ENCODE measurements at places on chromosomes 16 and 17.

GRCh38 chr16:52069866-52070265 lies 477.1 kb downstream of the TOX3 start:
- DNase-seq, result no peak

DNA sequence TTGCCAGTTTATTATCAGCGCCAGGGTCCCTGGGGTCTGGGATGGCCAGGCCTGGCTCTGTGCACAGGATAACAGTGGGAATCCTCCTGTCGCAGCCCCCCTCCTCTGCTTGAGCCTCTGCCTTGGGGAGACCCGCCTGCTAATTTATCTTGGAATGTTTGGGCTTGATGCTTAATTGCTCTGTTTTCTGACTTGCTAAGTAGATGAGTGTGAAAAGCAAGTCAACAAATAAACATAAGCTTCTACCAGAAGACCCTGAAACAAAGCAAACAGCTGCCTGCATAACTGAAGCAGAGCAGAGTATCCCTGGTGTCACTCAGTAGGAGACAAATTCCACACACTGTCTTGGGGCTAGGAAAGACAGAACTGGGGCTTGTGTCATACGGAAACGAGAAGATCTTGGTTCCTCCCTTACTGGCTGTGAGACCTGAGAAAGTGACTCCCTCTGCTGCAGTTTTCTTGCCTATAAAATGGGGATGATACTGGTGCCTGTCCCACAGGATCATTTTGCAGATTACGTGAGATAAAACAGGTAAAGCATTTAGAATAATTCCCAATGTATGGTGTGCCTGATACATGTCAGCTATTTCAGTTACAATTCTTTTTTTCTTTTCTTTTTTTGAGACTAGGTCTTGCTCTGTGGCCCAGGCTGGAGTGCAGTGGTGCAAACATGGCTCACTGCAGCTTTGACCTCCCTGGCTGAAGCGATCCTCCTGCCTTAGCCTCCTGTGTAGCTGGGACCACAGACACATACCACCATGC lies 44.8 kb upstream of the IRX3 start:
- no peak for DNase-seq

- no peak for DNase-seq
These were observed 33.9 kb downstream of the CMTM4 start for GRCh38 chr16:66662445-66663194.

DNA sequence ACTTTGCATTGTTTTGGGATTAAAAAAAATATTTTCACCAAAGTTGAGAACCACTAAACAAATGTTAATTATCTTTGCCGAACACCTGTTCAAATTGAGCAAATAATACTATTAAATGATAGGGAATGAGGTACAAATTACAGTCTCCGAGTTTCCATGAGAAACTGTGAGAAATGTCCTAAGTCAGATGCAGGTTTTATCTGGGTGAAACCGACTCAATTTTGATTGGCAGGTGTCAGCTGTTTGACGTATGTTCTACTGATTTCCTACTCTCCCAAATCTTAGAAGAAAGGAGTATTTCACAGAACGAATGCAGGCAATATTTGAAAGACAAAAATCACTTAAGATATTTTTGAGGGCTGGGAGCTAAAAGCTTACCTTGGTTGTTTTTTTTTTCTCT lies 622.0 kb upstream of the GOT2 start:
- no peak for DNase-seq

DNA sequence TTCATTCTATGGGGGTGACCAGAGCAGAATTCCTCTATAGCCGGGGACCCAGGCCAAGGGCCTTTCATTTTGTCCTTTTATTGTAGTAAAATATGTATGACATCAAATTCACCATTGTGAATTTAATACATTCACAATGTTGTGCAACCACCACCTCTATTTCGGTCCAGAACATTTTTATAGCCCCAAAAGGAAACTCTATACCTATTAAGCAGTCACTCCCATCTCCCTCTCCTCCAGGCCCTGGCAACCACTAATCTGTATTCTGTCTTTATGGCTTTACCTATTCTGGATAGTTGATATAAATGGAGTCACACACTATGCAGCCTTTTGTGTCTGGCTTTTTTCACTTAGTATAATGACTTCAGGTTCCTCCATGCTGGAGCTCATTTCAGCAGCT lies 9.7 kb upstream of the TNS4 start:
- DNase-seq, result no peak

DNA sequence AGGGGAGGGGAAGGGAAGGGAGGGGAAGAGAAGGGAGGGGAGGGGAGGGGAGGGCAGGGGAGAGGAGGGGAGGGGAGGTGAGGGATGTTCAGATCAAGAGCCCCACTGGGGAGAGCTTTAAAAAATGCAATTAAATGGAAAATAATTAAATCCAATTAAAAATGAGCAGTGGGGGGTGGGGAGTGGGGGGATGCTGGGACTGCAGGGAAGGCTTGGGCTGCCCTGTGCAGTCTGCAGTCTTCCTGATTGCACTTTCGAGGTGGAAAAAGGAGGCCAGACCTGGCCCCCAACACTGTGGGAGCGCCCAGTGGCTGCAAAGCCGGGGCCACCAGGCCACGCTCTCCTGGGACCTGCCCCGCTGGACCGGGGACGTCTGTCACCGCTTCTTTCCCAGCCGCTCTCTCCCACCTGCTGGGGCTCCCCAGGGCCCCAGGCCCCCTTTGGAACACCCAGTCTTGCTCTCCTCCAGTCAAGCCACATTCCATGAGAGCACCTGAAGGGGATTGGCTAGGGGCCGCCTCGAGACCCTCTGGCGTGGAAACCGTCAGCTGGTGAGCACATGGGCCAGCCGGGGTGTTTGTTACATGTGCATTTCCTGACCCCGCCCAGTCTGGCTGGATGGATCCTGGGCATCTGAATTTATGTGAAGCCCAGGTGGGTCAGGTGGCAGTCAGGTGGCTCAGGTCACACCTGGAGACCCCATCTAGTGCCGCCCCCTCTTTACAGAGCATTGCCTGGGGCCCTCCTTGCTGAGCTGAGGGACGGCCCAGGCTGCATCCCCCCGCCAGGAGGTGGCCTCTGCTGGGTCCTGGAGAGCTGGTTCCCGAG lies 37.6 kb upstream of the CBFA2T3 start:
- DNase-seq, result no peak

DNA sequence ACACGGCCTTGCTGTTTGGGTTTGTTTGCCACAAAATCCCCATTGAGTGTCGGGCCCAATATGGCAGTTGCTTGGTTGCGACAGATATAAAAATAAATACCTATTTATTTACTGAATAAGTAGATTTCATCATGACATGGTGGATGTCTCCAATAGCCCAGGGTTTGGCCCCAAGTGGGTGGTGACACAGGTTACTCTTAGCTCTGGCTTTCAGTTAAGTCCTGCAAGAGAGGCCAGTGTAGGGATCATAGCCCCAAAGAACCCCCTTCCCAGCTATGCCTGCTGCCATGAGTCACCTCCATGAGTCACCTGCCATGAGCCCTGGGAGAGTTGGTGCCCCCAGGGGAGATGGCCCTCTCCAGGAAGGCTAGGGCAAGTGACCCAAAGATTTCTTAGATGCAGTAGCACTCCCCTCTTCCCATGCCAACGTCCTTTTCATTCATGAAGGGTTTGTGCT lies 78.7 kb upstream of the LGALS9 start:
- no peak for DNase-seq
